ENCODE measurements at places on chromosomes 16 and 17.
A peak's percentile ranks its signal among the peaks of the same experiment; 100 is the strongest.

DNA sequence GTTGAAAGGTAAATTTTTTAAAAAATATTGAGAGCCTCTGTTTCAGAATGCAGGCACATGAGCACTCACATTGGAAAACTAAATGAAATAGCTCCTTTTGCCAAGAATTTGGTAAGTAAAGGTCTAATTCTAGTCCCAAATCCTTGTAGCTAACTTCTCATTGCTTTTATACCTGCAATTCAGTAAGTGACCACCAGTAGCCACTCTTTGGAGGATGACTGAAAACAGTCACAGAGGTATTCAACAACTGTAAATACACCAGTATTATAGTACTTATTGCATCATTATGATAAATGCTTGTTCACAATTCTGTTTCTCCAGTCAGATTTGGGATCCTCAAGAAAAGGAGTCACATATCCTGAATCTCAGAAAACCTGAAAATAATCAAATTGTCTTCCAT lies 562.4 kb upstream of the CDH11 start:
- DNase-seq, result peak; percentile 9

DNA sequence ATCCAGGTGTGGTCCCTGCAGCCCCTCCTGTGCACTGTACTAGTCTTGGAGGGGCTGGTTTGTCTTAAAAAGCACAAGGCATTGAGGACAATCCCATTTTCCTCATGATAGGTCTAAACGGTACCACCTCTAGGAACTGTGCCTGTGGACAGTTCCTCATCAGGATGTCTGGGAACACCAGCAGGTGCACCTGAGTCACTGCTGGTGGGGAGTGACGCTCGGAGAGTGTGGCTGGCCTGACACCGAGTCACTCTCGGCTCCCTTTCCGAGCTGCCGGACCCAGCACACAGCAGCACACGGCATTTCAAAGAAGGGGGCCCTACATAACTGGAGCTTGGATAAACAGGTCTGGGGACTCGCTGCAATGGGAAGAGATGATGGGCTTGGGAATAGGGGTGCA lies 25.6 kb downstream of the LRRC75A start:
- DNase-seq, result no peak

DNA sequence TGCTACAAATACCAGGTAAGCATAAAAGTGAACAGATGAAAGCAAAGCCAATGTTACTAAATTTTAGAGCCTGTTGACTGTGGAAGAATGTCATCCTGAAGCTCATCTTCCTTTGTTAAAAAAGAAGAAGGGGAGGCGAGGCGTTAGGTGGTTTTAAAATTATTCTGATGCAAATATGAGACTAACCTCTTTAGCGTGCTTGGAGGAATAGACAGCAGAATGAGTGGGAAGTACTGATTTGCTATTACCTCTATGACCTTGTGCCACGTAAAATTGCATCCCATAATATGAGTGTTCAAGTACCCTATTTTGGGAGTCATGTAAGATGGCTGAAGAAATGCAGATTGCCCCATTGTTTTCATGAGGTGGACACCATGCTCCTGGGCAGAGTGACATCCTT lies 95.7 kb downstream of the ELAC2 start:
- no peak for DNase-seq

- DNase-seq, result no peak
Observed at GRCh38 chr16:10612649-10613179, 32.3 kb upstream of the EMP2 start.

GRCh38 chr17:1931844-1932579 lies 93.1 kb downstream of the RTN4RL1 start:
- no peak for DNase-seq

- DNase-seq, result no peak
Observed at GRCh38 chr16:80530479-80530878, 10.3 kb upstream of the DYNLRB2 start.

- peak; percentile 86 for DNase-seq
Observed at GRCh38 chr17:3834811-3835210, 11.2 kb downstream of the NCBP3 start.

DNA sequence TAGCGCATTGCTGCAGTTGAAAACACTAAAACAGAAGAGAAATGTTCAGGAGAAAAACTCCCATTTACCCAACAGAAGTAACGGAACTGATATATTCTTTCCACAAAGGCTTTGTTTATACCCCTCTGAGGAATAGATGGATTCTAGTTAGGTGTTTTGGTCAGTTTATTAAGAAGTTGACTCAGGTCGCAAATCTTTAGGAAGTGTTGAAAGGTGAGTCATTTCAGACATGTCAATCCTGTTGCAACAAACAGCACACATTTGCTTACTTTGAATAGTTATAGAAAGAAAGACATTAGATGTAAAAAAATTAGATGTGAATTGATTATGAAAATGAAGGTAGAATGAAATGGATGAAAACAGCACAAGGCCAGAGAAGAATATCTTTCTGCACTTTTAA lies 941.0 kb downstream of the KCNJ2 start:
- no peak for DNase-seq

DNA sequence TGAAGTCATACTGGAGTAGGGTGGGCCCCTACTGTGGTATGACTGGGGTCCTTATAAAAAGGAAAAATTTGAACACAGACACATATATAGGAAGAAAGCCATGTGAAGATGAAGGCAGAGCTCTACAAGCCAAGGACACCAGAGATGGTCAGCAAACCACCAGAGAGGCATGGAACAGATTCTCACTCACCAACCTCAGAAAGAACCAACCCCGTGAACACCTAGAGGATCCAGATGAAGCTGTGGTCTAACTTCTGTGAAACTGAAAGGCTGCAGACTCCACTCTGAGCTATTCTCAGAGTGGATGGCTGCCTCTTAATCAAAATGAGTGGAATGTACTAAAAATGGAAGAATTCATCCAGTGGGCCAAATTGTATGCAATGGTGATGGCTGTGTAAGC lies 149.6 kb downstream of the ABCA8 start:
- DNase-seq, result no peak

DNA sequence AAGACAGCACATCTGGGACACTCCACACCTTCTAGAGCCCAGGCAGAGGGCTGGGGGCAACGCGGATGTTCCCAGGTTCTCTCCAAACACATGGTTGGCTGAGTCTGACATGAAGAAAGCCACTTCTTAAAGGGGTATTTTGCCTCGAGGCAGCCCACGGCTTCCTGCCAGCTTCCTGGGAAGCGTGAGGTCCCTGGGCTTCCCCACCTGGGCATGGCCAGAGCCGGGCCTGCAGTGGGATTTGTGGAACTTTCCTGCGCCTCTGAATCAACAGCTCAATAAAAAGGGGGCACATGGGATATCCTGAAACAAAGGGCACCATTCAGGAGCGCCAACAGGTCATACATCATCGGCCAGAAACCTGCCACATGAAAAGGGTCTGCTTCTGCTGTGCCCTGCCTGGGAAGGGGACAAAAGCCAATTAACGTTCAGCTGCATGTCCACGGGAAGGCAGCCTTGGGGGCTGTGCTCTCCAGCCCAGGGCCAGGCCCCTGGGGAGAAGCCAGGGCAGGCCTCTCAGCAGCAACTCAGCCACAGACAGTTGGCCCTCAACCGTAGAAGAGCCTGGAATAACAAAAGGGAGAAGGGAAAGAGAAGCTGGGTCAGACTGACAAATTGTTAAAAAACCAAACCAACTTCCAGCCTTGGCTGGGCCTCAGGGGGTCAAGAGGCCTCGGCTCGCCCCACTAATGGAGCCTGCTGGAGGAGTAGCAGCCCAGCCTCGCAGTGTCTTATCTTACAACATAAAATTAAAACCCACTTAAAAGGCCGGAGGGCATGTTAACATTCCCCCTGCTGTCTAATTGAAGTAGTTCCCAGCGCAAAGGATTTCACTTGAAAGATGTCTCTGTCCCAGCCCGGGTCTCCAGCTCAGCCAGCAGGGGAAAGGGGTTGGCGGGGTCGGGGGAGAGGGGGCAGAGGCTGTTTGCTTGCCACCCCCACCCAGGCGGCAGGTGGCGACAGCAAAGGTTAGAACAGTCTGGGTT lies 34.2 kb downstream of the TBX4 start:
- no peak for DNase-seq

DNA sequence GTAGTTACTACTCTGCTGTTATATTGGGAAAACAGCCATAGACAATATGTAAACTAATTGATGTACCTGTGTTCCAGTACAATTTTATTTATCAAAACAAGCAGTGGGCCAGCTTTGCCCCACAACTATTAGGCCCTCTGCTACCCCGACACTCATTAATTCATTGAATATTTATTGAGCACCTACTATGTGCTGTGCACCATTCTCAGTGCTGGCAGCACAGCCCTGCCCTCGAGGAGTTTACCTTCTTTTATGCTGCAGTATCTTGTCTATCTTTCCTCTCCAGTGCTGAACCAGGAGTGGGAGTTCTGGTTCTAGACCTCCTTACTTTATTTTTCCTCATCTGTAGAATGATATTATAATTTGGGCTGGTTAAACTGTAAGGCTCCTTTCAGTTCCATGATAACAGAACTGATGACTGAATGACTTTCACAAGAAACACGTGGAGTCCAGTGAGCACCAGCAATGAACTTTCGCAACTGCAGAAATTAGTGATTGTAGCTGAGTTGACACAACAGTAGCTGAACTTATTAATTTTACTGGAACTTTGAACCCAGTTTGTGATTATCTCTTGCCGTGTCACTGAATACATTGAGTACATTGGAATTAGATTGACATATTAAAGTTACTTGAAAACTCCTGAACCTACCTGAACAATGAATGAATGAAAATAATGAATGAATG lies 2.4 kb downstream of the GOSR2 start:
- DNase-seq, result peak; percentile 14

- DNase-seq, result no peak
Observed at GRCh38 chr17:34622862-34623623, 43.7 kb downstream of the TMEM132E start.

GRCh38 chr16:62965831-62966230 lies 929.6 kb upstream of the CDH8 start:
- DNase-seq, result no peak

DNA sequence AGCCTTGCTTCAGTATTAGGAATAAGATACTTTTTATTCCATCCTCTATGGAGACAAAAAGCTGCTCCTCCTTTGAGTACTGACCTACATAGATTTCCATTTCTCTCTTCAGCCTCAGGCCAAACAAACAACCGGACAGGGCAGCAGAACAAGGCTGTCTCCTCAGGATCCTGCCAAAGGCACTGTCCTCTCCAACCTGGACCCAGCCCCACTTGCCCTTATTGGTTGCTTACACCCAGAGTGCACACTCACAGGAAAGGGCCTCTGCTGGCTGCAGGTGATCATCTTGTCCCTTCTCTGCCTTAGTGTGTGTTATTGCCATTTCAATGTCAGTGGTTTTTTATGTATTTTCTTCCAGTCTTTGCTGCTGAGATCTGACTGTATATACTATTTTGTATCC lies 26.6 kb downstream of the LIG3 start:
- DNase-seq, result no peak

GRCh38 chr16:2341456-2342447 lies 1.2 kb upstream of the ABCA3 start:
- no peak for DNase-seq

Measured in NB4 (cell line).